Mammary epithelial cell (primary cell): ENCODE measurements at places on chromosomes 1 and 21. TPM values are rescaled to one million over a fixed set of nuclear protein-coding genes. Genes with fewer than 3 reads are reported as not detected.

The FMO2 gene
- total RNA-seq: 0.17 TPM

The XKR8 gene
- 3.6 and 4.5 TPM in 2 replicates for total RNA-seq

The RNF186 gene
- total RNA-seq: not detected

The LCE1B gene
- total RNA-seq: 1.1 and 1.6 TPM in 2 replicates

The TSSK3 gene
- total RNA-seq: 1.0 TPM

The PLXNA2 gene
- total RNA-seq: 42.9 and 49.4 TPM in 2 replicates

The ZNF695 gene
- 1.7 TPM for total RNA-seq

The PROK1 gene
- not detected for total RNA-seq

The CATSPERE gene
- 1.1 and 1.3 TPM in 2 replicates for total RNA-seq

The INSRR gene
- total RNA-seq: not detected

The C4BPB gene
- total RNA-seq: not detected in 2 replicates

The CR1 gene
- 0.17 TPM for total RNA-seq

The SLC45A1 gene
- total RNA-seq: 0.43 and 0.54 TPM in 2 replicates

The TFF2 gene
- total RNA-seq: not detected

The AQP10 gene
- total RNA-seq: not detected in 2 replicates

The EFNA1 gene
- total RNA-seq: 21.5 and 23.5 TPM in 2 replicates

- DNase-seq: peak; percentile 47
Observed at GRCh38 chr1:6246497-6247467, 2.8 kb downstream of the HES3 start.

GRCh38 chr1:162412002-162412401 is at the start of gene SH2D1B:
SH2D1B (minus strand) TSS chr1:162412136; CDS start chr1:162412016, 120 bp downstream.
- DNase-seq: peak; percentile 54

DNA sequence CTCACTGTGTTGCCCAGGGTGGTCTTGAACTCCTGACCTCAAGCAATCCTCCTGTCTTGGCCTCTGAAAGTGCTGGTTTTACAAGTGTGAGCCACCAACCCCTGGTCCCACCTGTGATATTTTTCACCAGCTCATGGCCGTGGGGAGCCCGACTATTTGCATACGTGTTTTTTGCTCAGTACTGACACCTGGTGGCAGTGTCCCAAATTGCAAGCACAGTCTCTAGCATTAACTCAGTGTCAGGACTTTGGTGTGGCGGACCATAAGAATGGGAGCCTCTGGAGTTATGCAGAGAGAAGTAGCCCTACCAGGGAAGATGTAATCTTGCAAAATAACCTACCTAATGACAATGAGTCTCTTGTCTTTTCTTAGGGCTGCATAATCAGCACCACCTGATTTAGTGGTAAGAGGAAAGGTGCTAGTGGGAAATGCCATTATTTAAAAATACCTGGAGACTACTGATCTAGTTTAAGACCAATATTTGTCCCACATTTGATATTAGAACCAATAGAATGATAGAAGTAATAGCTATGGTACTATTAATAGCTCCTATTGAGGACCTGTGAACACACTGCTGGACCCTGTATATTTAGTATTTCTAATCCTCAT is 305.4 kb downstream of the DISC1 start:
- DNase-seq: no peak

GRCh38 chr1:46277658-46278373 is 25.6 kb downstream of the LRRC41 start:
- no peak for DNase-seq

- DNase-seq: peak; percentile 58
Observed at GRCh38 chr1:118947790-118948189, 40.4 kb downstream of the TBX15 start.

- no peak for DNase-seq
Observed at GRCh38 chr21:25422610-25423608, 184.4 kb downstream of the MRPL39 start.

DNA sequence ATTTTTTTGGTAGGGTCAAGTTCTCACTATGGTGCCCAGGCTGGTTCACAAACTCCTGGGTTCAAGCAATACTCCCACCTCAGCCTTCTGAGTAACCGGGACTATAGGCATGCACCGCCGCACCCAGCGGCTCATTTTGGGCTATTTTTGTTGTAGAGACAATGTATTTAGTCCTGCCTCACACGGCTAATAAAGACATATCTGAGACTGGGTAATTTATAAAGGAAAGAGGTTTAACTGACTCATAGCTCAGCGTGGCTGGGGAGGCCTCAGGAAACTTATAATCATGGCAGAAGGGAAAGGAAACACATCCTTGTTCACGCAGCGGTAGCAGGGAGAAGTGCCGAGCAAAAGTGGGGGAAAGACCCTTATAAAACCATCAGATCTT is 4.2 kb downstream of the CELA2A start:
- DNase-seq: no peak

- DNase-seq: no peak
Observed at GRCh38 chr1:19793360-19794046, 6.2 kb downstream of the TMCO4 start.

- DNase-seq: no peak
Observed at GRCh38 chr1:160128636-160129035, 13.1 kb downstream of the ATP1A2 start.

- DNase-seq: no peak
Observed at GRCh38 chr1:244804841-244805240, 30.6 kb upstream of the COX20 start.

GRCh38 chr1:239361403-239361802 is 25.0 kb upstream of the CHRM3 start:
- DNase-seq: peak; percentile 77

- no peak for DNase-seq
Observed at GRCh38 chr21:42161956-42162681, 56.8 kb upstream of the ABCG1 start.

- peak; percentile 1 for DNase-seq
Observed at GRCh38 chr1:16717336-16718098, 22.8 kb upstream of the RNU1-4 start.

- no peak for DNase-seq
Observed at GRCh38 chr1:246527402-246528088, 20.5 kb upstream of the SMYD3 start.

DNA sequence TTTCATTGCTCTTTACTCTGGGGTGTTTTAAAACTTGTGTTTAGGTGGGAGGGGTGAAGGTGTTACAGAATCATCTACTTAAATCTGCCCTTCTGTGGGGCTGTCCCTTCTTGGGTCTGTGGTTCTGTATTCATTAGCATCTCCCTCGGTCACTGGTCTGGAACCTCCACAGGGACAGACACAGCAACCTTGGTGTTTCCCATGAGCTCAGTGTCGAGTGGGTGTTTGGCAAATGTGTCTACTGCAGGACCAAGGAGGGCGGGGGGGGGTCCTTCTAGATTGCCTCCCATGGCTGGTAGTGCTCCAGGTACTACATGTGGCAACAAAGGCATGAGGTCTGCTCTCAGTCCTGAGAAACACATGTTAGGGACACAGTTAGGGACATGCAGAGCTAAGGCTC is 273.4 kb downstream of the PCP4 start:
- DNase-seq: no peak

DNA sequence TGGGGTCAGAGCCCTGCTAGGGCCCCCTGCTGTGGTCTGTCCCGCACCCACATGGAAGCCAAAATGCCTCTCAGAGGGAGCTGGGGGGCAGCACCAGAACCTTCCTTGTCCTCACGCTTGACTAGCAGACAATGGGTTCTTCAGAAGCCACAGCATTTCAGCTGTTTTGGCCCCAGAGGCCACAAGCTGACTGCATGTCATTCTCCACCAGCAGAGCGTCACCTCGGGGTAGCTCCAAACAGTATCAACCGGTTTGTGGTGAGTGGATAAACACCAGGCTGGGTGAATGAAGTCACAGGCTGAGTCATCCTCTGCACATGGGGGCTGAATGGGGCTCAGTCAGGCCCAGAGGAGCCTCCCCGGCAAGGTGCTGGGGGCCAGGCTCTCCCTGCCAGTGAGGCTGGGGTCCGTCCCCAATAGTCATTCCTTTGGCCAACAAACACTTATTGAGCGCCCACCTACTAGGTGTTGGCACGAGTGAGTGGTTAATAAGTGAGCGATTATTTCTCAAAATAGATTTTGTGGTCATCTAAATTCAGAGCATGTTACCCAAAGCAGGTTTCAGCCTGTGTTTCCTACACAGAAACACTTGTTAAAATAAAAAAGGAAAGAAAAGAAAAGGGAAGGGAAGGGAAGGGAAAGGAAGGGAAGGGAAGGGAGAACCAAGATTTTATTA is 9.1 kb downstream of the OLIG1 start:
- DNase-seq: peak; percentile 82

GRCh38 chr21:46650476-46651098 is 15.1 kb downstream of the PRMT2 start:
- no peak for DNase-seq

DNA sequence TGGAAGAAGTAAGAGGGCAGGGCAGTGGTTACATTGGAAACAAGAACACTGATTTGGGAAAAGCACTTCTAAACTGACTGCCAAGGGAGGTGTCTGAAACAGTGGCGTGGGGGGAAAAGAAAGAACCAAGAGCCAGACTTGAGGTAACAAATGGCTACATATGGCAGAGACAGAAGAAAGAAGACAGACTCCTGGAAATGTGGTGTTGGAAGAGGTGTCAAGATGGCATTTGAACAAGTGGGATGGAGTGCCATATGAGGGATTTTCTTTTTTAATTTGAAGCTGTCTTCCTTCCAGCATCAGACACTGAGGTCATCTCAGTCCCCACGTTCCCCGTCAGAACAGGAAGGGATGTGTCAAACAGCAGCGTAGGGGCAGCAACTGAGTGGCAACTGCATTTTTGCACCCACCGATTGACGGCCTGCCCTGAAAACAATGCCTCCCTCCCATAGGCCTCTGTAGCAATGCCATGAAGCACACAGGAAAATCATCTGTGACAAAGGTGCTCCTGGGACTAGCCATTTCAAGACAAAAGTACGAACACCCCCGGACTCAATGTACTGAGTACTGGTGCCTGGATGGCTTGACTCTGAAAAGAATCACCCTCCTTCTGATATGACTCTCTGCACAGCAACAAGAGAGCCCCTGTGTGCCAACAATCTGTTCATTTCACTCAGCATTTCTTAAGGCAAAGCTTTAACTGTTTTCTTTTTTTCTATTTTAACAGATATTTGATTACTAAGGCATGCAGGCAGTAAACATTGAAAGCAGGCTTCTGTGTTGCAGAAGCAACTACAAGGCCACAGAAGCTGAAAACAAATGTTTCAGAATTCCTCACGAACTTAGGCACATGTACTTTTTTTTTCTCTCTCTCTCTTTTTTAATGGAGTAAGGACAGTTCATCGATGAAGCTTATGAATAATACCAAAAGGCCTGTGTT is 37.0 kb downstream of the LPAR3 start:
- DNase-seq: no peak

DNA sequence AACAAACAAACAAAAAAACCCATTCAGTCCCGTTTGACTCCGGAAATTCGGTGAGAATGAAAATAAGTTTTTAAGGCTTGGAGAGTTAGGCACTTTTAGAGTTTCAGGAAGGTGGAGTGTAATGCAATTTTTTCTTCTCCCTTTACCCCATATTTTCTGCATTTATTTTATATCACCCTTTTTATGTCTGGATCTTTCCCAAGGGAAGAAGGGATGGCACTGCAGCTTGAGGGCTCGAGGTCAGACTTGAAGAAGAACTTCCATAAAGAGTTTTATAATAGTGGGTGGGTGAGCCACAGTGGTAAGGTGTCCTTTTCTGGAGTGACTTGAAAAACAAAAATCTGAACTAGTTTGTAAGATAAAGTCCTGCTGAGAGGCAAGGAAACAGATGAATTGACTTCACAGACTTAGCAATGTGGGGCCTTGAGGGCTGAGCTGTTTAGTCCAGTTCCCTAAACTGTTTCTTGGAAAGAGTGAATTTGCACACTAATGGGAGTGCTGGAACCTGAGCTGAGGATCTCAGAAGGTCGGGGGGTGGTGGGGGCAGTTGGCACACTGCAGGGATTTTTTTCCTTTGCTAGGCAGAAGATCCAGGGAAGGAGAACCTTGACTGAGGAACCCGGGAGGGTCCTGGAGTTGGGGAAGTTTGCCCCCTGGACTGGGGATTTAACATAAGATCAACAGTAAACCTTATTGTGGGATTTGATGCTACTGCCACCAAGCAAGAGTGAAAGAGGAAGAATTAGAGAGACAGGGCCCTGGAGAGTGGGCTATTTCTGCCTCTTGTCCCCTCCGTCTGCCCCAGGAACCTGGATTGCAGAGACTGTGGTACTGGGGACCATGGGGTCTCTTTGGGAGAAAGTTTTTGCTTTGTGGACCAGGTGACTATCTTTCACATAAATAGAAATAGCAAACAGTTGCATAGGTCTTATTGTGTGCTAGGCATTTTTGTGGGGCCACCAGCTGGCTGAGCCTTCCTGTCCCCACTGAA is 1.8 kb upstream of the MEX3A start:
- DNase-seq: no peak

- DNase-seq: no peak
Observed at GRCh38 chr1:21702780-21703179, 33.6 kb upstream of the RAP1GAP start.

DNA sequence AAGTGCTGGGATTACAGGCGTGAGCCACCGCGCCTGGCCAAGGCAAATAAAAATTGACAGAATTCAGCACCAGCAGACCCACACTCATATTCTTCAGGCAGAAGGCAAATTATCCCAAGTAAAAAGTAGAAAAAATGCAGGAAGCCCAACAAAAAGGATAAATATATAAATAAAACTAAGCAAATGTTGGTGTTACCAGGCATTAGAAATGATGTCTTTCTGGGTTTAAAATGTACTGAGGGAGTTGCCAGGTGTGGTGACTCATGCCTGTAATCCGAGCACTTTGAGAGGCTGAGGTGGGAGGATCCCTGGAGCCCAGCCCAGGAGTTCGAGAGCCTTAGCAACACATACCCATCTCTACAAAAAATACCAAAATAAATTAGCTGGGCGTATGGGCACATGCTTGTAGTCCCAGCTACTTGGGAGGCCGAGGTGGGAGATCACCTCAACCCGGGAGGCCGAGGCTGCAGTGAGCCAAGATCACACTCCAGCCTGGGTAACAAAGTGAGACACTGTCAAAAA is 6.3 kb downstream of the INTS11 start:
- DNase-seq: peak; percentile 88

GRCh38 chr1:196214866-196215265 is 393.4 kb downstream of the KCNT2 start:
- DNase-seq: no peak

- no peak for DNase-seq
Observed at GRCh38 chr1:76285578-76286135, 211.1 kb downstream of the ST6GALNAC3 start.

GRCh38 chr1:226542623-226543103 is 5.9 kb upstream of the STUM start:
- no peak for DNase-seq

- DNase-seq: no peak
Observed at GRCh38 chr21:45655124-45655523, 11.6 kb downstream of the PCBP3 start.

- DNase-seq: no peak
Observed at GRCh38 chr1:247209396-247209795, 37.6 kb upstream of the ZNF124 start.

- DNase-seq: no peak
Observed at GRCh38 chr1:168570652-168571051, 5.8 kb upstream of the XCL1 start.

GRCh38 chr1:48602349-48602748 is 130.3 kb upstream of the SPATA6 start:
- no peak for DNase-seq
